HepG2 (cell line): ENCODE measurements at places on chromosomes 4 and X. TPM values are rescaled to one million over a fixed set of nuclear protein-coding genes. Genes with fewer than 3 reads are reported as not detected.
A peak's percentile ranks its signal among the peaks of the same experiment; 100 is the strongest.

DNA sequence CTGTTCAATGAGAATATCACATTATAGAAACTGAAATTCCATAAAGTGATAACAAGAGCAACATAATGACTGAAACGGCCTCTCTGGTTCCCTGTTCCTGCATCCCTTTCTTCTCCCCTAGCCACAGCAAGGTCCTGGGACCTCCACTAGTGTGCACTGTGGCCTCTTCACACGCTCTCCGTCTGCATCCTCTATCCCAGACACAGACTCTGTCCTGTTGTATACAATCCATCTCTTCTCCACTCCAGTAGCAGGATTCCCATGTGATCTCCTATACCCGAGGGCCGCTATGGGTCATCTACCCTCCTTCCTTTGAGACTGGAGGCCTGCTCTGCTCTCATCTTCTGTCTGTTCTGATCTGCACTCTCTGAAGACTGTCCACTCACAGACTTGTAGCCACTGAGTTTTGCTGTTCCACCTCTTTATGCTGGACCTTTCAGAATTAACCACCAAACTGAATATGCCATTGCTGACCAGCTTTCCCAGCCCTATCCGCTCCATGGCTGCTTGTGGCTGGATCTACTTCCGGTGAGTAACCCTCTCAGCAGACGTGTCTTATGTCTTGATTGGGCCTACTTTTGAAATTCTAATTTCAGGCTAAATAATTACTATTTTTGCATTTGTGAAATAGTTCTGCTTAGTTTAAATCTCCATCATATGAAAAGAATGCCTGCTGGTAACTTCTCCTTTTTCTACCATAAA, 105.1 kb upstream of the NAP1L5 start:
- H3K36me3 ChIP-seq = peaks cover 6% of the 10 kb centered on the region; the same call in 1 of the 3 replicates
- H3K27me3 ChIP-seq = no peaks in the 10 kb centered on the region
- no peak overlapping the region for H3K27ac ChIP-seq
- H3K4me1 ChIP-seq = peaks cover 15% of the 10 kb centered on the region

DNA sequence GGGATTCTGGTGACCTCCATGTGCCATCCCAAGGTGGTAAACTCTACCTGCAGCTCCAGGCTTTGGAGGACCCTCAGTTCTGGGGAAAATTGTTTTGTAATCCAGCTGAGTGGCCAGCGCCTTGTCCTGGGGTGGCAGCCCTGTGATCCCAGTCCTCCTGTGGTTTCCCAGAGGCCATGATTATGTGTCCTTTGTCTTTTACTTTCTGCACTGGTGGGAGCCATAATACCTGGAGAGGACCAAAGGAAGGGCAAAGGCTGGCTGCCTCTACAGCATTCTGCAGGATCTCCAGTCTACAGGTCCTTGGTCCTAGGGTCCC, 64.0 kb downstream of the NBDY start:
- H3K27me3 ChIP-seq = no peaks in the 10 kb centered on the region
- DNase-seq = no peak
- no peak overlapping the region for H3K4me3 ChIP-seq
- H3K36me3 ChIP-seq = no peaks in the 10 kb centered on the region

DNA sequence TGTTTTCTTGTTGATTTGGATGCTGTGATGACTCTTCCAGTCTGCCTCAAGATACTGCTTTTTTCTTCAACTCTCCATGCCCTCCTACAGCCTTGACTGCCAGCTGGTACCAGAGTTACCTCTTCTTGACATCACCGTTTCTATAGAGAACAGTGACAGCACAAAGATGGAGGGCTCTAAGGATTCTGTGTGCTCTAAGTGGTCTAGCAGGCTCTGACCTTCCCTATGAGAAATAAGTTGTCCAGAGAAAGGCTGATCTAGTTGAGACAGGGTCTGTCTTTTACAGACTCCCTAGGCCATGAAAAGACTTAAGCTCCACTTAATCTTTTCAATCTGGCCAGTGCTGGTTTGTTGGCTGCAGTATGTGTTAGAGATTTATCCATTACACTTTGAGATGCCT, at the start of gene AKAP4:
TSS of gene AKAP4 (minus strand) at position 101 of the 400 bp plus-strand sequence. CDS start 118 bp downstream, outside the sequence.
- no peaks in the 10 kb centered on the region for H3K27me3 ChIP-seq
- peaks cover 16% of the 10 kb centered on the region for H3K4me1 ChIP-seq
- no peak for DNase-seq
- no peak within 1 kb of the TSS for H3K27ac ChIP-seq

DNA sequence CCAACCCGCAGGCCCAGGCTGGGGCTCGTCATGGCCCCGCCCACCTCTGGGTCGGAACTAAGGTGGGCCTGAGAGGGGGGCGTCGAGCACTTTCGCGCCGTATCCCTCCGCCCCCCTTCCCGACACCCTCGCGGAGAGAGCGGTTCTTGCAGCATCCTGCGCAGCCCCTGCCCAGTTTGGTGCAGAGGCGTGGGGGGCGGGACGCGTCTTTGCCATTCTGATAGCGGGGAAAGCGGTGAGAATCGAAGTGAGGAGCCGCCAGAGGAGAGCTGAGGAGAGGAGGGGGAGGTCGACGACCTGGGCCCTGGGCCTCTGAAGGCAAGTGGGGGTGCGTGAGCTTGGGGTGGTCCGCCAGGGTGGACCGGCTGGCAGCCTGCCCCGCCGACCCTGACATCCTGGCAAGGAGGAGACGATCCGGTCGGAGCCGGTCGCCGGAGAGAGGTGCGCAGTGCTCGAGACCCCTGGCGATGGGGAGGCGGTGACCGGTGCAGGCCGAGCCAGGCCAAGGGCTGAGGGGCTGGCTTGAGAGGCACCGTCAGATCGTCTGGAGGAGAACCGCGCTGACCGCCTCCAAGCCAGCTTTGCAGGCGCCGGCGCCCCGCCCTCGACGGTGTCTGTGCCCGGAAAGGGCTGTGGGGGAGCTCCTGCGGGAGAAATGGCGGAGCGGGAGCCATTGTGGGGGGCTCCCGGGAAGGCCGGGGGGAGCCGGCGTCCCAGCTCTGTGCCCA, 25.5 kb downstream of the GPRASP3 start:
- no peaks in the 10 kb centered on the region for H3K36me3 ChIP-seq
- DNase-seq = no peak
- H3K4me3 ChIP-seq = no peak overlapping the region
- no peak overlapping the region for H3K27ac ChIP-seq
- H3K27me3 ChIP-seq = no peaks in the 10 kb centered on the region

DNA sequence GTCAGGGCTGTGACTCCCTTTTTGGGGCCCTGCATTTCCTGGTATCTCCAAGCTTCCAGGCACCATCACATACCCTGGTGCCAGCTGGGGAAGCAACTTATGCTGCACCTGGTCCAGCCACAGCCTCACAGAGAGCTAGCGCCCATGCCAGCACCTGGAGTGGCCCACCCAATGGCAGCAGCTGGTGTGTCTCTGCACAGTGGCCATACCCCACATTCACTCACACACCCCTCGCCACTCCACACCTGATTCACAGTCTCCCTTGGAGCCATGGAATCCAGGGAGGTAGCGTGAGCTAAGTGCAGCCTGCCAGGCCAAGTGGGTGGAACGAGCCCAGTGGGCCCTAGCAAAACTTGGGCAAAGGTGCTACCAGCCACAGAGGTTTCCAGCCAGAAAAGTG, 56.8 kb downstream of the COX18 start:
- H3K27ac ChIP-seq = no peak overlapping the region
- no peaks in the 10 kb centered on the region for H3K36me3 ChIP-seq
- DNase-seq = no peak
- no peak overlapping the region for H3K4me3 ChIP-seq
- H3K4me1 ChIP-seq = no peaks in the 10 kb centered on the region

DNA sequence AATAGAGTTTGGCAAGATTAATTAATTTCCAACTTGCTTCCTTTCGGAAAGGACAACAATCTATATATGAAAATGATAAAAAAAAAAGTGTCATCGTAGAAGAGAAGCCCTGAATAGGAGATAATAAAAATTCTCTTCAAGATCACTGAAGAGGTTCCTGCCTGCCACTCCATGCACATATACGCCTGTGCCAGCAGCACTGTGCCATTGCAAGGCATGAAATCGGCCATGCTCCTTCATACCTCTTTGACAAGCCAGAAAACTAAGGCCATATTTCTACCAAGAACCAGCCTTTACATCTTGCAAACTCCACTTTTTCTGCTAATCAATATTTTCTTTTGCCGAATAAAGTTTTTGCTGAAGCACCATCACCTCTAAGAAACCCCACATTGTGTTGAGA, 365.5 kb downstream of the CXXC4 start:
- peaks cover 23% of the 10 kb centered on the region for H3K4me1 ChIP-seq
- H3K27ac ChIP-seq = no peak overlapping the region
- no peak for DNase-seq
- no peaks in the 10 kb centered on the region for H3K36me3 ChIP-seq
- H3K27me3 ChIP-seq = no peaks in the 10 kb centered on the region; the same call in 1 of the 2 replicates
- no peak overlapping the region for H3K4me3 ChIP-seq

DNA sequence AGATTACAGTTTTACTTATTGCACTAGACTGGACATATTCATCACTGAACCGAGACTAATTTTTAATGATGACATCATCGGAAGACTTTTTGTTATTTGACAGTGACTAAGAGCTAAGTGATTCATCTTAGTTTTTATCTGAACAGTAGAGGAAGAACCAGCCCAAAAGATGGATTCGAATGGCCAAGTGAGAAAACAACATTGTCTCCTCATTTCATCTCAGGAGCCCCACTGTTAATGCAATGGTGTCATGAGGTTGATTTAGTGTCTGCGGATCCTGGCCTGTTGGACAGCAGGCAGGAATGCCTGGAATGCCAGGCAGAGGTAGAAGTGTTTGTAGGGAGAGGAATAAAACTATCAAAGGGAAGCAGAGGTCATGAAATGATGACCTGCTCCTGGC, 37.8 kb upstream of the HPF1 start:
- H3K36me3 ChIP-seq = no peaks in the 10 kb centered on the region
- H3K27ac ChIP-seq = no peak overlapping the region
- no peak for DNase-seq

- no peaks in the 10 kb centered on the region for H3K36me3 ChIP-seq
- DNase-seq = peak; percentile 41
- H3K27me3 ChIP-seq = no peaks in the 10 kb centered on the region
- H3K4me3 ChIP-seq = no peak overlapping the region
Observed at GRCh38 chr4:163484906-163485305, 9.6 kb upstream of the TMA16 start.

- H3K4me1 ChIP-seq = peaks cover 16% of the 10 kb centered on the region; the same call in 1 of the 2 replicates
- no peak for DNase-seq
- no peak overlapping the region for H3K27ac ChIP-seq
Observed at GRCh38 chr4:186144198-186144945, 39.9 kb downstream of the FAM149A start.

GRCh38 chr4:88297725-88298454, 13.5 kb upstream of the PPM1K start:
- no peak for DNase-seq
- H3K4me3 ChIP-seq = no peak overlapping the region
- H3K4me1 ChIP-seq = no peaks in the 10 kb centered on the region
- H3K27me3 ChIP-seq = no peaks in the 10 kb centered on the region
- no peak overlapping the region for H3K27ac ChIP-seq

DNA sequence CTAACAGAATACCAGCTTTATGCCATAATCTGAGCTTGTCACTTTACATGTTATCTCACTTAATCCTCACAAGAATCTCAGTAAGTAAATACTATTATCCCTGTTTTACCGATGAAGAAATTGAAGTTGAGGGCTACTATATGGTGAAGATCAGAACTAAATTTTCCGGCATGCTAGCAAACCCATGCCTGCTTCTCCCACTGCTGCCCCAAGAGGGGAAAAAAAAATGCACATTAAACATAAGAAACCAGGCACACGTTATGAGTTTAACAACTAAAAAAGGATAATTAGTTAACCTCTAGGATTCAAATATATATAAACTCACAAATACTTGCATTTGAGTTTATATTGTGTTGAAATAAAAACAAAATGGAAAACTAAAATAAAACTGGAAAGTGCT, 10.8 kb downstream of the SLC10A7 start:
- peaks cover 6% of the 10 kb centered on the region; the same call in 2 of the 3 replicates for H3K36me3 ChIP-seq
- H3K27me3 ChIP-seq = no peaks in the 10 kb centered on the region
- H3K4me1 ChIP-seq = no peaks in the 10 kb centered on the region
- no peak for DNase-seq
- no peak overlapping the region for H3K27ac ChIP-seq

- H3K4me1 ChIP-seq = no peaks in the 10 kb centered on the region
- H3K4me3 ChIP-seq = no peak overlapping the region
- no peak overlapping the region for H3K27ac ChIP-seq
- H3K27me3 ChIP-seq = no peaks in the 10 kb centered on the region
Observed at GRCh38 chr4:117699595-117699994, 334.7 kb upstream of the NDST3 start.

- H3K4me3 ChIP-seq = no peak overlapping the region
- H3K27me3 ChIP-seq = no peaks in the 10 kb centered on the region
- DNase-seq = no peak
- H3K36me3 ChIP-seq = no peaks in the 10 kb centered on the region
- H3K4me1 ChIP-seq = peaks cover 13% of the 10 kb centered on the region
- H3K27ac ChIP-seq = no peak overlapping the region
Observed at GRCh38 chrX:9392445-9392844, 72.4 kb upstream of the TBL1X start.

DNA sequence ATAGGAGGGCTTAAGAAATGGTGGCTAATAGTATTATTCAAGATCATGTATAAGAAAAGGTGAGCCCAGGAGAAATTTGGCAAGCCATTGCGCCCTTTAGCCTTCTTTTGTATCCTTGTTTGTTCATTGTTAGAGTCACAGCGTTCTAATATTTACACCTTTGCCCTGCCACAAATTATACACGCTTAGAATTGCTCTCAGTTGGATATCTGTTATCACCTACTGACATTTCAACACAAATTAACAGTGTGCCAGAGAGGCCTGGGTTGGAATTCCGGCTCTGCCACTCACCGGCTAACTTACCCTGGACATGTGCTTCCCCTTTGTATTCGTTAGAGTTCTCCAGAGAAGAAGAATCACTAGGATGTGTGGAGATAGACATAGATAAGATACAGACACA, 148.7 kb upstream of the KIT start:
- no peak overlapping the region for H3K4me3 ChIP-seq
- no peaks in the 10 kb centered on the region for H3K27me3 ChIP-seq
- H3K4me1 ChIP-seq = no peaks in the 10 kb centered on the region
- H3K36me3 ChIP-seq = no peaks in the 10 kb centered on the region
- H3K27ac ChIP-seq = no peak overlapping the region
- no peak for DNase-seq

DNA sequence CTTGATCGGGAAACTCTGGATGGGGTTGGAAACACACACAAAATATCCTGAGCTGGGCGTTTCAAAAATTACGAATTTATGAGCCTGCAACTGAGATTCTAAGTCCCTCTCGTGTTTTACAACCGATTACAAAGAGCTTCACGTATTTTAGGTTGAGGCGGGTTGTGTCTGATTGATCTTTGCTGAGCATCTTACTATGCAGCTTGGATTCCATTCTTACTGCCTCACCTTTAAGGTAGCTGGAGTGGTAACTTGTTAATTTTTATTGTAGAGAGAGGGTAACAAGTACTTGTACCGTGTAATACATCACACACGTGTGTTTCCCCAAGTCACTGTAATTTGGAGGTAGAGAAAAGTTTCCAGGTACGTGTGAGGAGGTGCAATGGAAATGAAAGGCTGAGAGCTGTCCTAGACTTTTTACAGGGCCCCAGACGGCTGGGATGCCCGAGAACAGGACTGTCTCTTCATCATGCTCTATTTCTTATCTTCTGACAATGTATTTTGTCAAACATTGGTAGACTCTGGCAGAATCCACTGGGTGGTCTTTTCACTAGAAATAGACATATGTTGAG, 97.8 kb upstream of the TENM3 start:
- peaks cover 6% of the 10 kb centered on the region for H3K27me3 ChIP-seq
- no peaks in the 10 kb centered on the region for H3K36me3 ChIP-seq

ADGRG2 gene
- total RNA-seq = not detected in 2 replicates

GAGE13 gene
- total RNA-seq = not detected in 2 replicates

ZNF518B gene
- 0.02 and 0.17 TPM in 2 replicates for total RNA-seq

POLN gene
- total RNA-seq = 0.60 and 0.93 TPM in 2 replicates

AFF1 gene
- 15.9 and 19.6 TPM in 2 replicates for total RNA-seq

ZFP92 gene
- 0.02 and 0.03 TPM in 2 replicates for total RNA-seq

AFM gene
- total RNA-seq = 0.79 and 1.8 TPM in 2 replicates

HPRT1 gene
- total RNA-seq = 4.6 and 13.3 TPM in 2 replicates
